ENCODE measurements at places on chromosomes 6 and 20.

- no peak for DNase-seq
Observed at GRCh38 chr20:289693-290083, 862 bp downstream of the C20orf96 start.

DNA sequence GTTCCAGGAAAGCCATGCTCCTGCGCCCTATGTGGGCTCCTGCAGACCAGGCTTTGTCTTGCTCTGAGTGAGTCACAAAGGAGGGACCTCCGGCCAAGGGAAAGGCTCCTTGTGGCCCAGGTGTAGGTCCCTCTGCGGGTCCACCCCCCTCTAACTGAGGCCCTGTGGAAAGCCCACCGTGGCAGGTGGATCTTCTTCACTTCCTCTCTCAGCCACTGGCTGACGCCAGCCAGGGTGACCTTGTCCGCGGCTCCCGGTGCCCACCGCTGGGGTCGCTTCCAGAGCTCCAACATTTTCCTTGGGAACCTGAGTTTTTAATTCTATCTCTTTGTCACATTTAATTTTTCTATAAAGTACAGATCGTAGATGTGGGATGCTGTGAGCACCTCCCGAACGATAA, 54.1 kb downstream of the SMOC2 start:
- no peak for DNase-seq

- no peak for DNase-seq
Observed at GRCh38 chr6:138099832-138100231, 7.4 kb downstream of the PERP start.

- no peak for DNase-seq
Observed at GRCh38 chr6:37983720-37984501, 164.4 kb downstream of the ZFAND3 start.

GRCh38 chr6:79227445-79227844, 7.0 kb downstream of the HMGN3 start:
- DNase-seq = no peak

DNA sequence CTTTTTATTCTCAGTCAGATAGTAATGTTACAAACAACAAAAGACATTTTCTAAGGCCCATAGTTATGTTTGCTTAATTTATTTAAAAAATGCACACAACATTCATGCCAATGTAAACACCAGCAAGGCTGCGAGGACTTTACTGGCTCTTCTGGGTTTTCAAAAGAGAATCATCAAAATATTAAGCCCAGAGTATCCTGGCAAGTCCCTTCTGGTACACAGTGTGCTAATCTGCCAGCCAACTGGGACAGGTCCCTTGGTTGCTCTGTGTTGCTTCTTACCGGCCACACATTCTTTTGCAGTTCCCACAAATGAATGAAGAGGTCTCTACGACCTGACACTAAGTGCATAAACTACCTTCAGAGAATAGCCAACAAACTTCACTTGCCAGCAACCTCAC, 42.6 kb upstream of the SPDEF start:
- DNase-seq = no peak

GRCh38 chr20:35714127-35714526, 14.9 kb downstream of the ROMO1 start:
- DNase-seq = no peak

DNA sequence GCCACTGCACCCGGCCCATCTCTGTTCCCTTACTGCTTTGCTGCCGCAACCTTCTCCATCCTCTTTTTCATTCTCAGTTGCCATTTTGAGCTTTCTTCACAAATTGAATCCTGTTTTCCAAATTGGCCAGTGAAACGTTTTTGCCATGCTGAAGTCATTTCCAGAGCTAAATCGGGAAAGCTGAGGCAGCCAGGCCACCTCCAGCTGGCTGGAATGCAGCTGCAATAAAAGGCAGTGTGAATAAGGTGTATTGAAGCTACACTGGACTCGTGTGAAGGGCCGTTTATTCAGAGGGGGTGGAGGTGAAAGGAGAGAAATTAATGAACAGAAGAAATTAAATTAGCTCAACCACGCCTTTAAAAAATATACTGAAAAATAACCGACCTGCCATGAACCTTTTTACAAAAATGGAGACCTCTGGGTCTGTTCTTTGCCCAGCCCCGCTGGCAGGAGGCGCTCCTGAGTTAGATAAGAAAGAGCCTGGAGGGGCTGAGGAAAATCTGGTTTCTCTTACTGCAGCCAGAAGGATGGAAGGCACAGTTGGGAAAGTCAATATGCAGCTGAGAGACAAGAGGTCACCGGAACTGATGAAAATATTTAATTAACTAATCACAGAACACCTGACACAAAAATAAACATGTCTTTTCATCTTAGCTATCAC, 283.9 kb downstream of the FOXC1 start:
- no peak for DNase-seq

- no peak for DNase-seq
Observed at GRCh38 chr6:106170030-106170791, 84.1 kb downstream of the PRDM1 start.
